ENCODE measurements at places on chromosomes 5 and 9.

DNA sequence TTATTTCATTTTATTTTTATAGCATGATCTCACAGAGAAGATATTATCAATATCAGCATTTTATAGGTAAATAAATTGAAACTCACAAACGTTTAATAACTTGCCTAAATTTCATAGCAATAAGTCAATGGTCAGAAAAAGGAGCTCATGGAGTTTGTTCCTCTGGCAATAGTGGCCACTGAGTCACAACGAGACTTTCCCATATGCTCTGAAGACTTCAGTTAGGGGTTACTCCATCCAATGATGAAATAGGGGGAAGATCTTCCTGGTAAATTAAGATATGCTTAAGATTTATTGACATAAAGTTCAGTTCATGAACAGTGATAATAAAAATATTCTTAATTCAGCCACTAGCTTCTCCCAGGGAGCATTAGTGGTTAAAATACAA, 43.5 kb upstream of the HTR4 start:
- no peaks in the 10 kb centered on the region for H3K27me3 ChIP-seq
- H3K36me3 ChIP-seq = no peaks in the 10 kb centered on the region
- no peak overlapping the region for H3K4me3 ChIP-seq
- DNase-seq = no peak

DNA sequence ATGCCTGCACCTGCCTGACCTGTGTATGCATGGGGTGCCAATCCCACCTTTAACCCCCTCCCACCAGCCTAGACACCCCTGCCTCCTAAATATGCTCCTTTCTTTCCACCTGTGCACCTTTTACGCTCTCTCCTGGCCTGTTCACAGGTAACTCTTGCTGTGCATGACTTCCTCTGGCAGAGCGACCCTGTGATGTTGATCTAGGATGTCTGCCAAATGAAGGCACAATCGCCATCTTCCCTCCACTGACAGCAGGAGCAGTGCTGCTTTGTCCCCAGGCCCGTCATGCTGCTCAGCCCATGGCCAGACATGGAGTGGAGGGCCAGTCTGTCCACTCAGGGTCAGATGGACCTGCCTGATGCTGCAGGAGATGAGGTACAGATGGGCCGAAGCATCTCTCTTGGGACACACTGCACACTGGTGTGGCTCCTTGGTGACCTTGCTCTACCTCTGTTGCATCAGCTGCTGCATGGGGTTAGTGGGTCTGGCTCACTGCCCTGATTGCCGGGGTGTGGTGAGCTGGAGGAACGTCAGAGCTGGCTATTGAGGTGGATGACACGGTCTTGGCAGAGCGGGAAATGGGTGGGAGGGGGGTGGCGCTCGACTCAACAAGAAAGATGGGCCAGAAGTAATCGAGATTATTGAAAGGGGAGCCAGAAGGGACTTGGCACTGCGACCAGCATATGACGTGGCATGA, 101.7 kb upstream of the PITX1 start:
- H3K4me1 ChIP-seq = peaks cover 30% of the 10 kb centered on the region
- H3K36me3 ChIP-seq = no peaks in the 10 kb centered on the region
- no peak overlapping the region for H3K27ac ChIP-seq

DNA sequence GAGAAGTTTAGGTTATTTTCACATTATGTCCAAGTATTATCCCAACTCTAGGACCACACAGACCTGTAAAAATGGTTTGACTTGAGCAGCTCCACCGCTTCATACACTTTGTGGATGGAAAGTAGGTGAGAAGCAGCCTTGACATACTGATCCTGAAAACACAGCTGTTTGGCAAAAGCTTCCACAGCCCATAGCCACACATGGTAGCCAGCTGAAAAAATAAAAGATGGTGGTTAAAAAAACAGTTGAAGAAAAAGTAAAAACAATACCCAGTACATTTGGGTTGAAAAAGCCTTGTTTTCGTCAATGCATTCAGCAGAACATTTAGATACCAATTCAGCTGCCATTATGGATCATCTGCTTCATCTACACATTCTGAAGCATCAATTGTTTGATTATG, 36.7 kb downstream of the GEMIN5 start:
- H3K27me3 ChIP-seq = no peaks in the 10 kb centered on the region
- H3K36me3 ChIP-seq = peaks cover 44% of the 10 kb centered on the region
- no peak overlapping the region for H3K27ac ChIP-seq
- no peaks in the 10 kb centered on the region for H3K4me1 ChIP-seq
- no peak for DNase-seq

DNA sequence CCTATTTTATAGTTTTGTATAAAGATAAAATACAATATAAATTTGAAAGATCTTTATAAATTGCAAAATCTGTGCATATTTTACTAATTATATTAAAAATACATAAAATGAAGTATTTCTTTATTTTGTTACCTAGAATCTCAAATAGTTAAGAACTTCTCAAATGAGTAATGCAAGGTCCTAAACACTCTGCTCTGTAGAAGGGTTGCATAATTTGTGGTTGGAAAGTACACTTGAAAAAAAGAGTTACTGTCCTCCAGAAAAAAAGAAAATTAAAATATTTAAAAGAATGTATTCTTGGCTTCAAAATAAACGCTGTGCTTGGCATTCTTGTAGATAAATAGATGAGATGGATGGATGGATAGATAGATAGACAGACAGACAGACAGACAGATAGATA, 428.8 kb upstream of the CDH6 start:
- no peak for DNase-seq
- H3K36me3 ChIP-seq = no peaks in the 10 kb centered on the region
- H3K4me1 ChIP-seq = no peaks in the 10 kb centered on the region
- H3K27me3 ChIP-seq = no peaks in the 10 kb centered on the region
- H3K27ac ChIP-seq = no peak overlapping the region
